ENCODE measurements at places on chromosomes 7 and 10.

GRCh38 chr7:149316606-149317005 lies 54.6 kb downstream of the ZNF783 start:
- no peak for DNase-seq

DNA sequence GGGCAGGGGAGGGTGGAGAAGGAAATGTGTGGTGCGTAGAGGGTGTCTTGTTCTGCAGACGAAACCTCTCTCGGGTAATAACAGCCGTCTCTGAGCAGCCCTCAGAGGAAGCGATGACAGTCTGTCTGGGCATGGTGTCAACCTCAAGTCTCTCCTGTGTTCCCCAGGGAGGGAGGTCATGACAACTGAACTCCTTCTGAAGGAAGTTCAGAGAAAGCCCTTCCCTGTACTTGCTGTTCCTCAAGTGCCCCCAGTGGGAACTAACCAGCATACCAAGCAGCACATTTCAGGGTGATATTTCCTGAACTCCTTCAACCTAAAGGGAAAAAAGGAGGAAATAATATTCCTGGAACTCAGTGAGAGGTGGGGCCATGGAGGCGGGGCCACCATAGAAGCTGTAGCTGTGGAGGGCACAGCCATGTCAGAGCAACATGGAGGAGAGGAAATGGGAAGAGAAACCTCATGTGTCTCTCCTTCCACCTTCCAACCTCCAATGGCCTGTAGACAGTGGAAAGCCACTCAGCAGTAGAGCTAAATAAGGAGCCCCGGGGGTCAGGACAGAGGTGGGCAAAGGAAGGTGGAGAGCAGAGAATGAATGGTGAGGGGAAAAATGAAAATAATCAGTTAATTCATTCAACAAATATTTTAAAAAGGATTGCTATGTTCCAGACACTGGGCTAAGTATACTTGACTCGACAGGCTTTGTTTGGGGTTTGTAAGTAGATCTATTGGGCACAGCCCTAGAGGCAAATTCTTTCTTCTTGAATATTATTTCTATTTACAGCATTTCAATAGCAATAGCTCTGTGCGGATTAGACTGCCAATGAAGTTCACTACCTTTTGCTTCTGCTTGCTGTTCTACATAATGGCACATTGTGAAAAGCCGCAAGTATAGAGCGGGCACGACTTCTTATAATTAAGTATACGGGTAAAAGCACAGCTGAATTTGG lies 61.0 kb upstream of the AOAH start:
- no peak for DNase-seq

DNA sequence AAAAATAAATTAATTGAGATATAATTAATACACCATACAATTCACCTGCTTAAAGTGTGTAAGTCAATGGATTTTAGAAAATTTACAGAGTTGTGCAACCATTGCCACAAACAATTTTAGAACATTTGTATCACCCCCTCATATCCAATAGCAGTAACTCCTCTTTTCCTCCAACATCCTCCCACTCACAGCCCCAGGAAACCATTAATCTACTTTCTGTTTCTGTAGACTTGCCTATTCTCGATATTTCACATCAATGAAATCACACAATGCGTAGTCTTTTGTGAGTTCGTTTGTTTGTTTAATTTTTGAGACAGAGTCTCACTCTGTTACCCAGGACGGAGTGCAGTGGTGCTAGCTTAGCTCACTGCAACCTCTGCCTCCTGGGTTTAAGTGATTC lies 13.7 kb upstream of the HERC4 start:
- no peak for DNase-seq

- no peak for DNase-seq
Observed at GRCh38 chr10:75972491-75973276, 541.3 kb downstream of the LRMDA start.

DNA sequence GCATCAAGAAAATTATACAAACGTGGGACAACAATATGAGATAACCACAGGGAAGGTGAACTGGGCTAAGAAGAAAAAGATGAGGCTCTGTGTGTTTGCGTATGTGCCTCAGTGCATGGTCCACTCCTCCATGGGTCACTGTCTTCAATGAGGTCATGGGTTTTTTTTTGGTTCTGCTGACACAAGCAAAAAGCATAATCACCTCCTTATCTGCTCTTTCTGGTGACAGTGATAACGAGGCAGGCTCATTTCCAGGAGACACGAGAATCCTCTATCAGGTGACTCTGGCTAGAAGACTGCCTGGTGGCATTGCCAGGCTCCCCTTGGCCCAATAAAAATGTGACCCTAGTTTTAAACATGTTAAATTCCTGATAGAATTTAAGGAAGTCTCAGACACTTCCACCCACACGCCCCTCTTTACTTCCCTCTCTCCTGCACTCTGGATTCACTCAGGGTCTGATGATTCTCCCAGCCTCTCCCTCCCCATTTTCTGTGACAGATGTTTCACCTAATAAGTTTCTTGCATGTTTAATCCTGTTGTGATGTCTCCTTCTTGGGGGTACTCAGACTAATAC lies 35.3 kb upstream of the CDCA7L start:
- DNase-seq, result no peak

GRCh38 chr7:5226921-5227785 lies 37.1 kb downstream of the WIPI2 start:
- no peak for DNase-seq

- DNase-seq, result no peak
Observed at GRCh38 chr10:119499677-119500002, 42.9 kb downstream of the RGS10 start.

- no peak for DNase-seq
Observed at GRCh38 chr10:94370501-94370900, 7.8 kb upstream of the NOC3L start.

- DNase-seq, result no peak
Observed at GRCh38 chr7:131929632-131930031, 373.2 kb upstream of the PODXL start.

DNA sequence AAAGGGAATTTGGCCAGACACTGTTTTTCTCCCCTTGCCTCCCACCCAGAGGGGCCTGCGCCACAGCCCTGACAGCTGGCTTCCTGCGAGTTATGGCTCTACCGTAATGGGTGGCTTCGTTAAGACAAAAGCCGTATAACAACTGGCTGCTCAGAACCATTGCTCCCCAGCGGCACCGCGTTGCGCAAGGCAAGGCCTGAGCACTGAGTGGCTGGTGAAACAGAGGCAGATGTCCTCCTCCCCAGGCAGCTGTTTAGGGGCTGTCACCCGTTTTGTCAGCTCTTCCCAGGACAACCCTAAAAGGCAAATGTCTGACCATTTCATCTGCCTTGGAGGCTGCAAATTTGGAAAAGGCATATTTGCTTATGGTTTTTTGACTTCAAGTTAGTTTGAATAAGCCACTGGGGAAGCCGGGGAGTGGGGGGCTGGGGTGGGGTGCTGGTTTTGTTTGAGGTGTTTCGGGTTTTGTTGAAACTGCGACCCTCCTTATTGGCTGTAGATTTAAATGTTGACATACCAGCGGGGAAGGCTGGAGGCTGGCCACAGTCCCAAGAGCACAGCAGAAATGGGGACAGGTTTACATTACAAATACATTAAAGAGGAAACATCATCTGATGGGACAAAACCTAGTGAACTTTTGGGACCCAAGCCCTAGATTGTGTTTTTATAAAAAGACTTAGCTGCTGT lies 681 bp upstream of the SPOCK2 start:
- no peak for DNase-seq

DNA sequence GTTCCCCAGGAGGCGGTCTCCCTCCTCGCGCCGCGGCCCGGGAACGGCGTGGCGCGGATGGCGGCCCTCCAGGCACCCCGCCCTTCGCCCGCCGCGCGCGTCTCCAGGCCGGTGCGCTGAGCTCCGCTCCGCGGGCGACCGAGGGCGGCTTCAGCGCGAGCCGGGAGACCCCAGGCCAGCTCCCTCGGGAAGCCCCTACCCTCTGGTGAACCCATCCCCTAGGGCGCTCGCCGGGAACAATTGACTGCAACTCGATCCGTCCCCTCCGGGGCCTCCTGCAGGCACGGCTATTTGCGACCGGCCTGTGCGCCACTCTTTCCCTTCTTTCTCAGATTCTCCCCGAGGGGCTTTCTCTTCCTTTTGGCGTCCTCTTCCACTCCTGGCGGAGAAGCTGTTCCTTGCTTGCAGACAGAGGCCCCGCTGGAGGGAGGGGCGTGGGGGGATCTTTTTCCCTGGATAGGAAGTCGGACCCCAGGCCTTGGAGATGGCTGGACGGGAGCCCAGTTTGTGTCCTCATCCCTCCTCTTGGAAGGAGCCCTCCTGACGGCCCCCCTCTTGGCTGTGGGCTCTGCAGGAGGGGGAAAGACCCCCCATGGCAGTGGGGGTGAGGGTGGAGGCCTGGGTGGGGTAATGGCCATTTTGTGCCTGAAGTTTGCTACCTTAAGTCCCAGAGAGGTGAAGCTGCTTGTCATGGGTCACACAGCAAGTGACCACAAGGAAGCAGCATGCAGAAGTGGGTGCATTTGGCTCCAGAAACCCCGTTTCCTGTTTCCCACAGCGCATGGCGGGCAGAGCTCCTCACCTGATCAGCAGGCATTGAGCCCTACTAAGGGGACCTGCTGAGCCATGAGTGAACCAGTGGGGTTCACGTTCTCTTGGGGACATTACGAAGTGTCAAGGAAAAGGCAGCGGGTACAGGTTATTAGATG lies 171.2 kb upstream of the TNRC18 start:
- no peak for DNase-seq

DNA sequence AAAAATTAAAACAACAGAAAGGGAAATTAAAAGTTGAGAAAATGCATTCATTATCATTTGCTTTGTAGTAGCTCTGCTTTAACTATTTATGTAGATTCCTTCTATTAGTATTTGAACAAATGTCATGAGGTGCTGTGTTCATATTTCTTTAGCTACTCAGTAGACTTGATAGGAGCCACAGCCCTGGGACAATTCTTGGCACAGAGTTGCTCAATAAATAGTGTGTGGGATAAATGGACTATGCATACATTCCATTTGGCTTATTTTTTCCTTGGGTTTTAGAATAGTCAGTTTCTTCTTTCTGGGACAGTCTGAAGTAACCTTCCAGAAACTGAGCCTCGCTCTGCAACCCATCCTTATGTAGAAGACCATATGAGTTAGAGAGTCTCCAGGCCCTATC lies 13.4 kb downstream of the RPP30 start:
- DNase-seq, result no peak

DNA sequence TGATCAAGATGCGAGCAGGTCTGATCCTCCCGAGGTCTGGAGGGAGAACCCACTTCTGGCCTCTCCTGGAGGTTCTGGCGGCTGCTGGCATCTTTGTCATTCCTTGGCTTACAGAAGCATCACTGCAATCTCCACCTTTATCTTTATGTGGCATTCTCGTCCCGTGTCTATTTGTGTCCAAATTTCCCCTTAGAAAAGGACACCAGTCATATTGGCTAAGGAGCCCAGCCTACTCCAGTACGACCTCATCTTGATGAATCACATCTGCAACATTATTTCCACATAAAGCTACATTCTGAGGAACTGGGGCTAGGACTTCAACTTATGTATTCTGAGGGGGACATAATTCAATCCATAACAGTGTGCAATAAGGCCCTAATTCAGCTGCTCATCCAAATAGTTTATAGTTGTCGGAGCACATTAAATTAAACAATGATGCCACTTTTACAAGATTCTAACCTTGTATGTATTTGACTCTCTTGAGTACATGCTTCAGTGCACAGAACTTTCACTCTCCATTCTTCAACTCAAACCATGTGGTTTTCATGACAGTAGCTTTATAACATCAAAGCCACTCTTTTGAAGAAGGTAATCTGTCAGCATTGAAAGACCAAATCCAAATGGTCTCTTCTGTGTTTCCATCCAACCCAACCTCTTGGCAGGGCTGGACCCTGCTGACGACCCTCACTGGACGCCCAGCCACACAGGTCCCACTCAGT lies 86.2 kb upstream of the DDC start:
- DNase-seq, result no peak

GRCh38 chr10:26839966-26840627 lies 20.7 kb downstream of the ABI1 start:
- DNase-seq, result no peak

GRCh38 chr7:15684871-15685270 lies 1.6 kb downstream of the MEOX2 start:
- DNase-seq, result no peak

DNA sequence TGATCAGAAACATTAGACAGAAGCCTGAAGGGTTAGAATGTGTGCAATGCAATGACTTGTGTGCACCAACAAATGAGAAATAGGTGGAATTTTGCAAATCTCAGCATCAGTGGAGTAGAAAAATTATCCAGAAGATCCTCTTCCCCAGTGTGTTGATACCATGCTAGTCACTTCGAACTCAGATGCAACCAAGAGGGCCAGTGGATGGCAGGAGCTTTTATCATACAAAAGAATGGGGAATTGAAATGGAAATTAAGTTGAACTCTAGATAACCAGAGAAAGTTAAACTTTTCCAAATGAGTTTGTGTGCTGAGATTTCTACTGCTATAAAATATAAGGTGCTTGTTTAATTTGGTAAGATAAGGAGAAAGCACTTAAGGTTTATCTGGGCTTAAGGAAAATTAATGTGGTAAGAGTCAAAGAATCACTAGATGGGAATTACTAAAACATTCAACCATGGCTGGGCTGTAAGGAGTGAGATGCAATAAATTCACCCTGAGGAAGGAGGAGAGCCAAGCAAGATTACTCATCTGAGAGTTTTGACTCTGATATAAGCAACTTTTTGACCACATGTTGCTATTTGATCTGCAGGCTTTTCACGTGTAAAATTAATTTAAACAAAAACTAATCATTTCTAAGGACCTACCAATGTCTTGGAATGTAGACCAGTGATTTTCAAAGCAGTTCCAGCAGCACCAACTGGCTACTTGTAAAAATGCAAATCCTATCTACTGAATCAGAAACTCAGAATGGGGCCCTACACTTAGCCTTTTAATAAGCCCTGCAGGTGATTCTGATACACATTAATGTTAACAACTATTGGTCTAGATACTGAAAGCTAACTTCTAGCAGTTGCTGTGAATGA lies 113.2 kb downstream of the CDC14C start:
- DNase-seq, result no peak

GRCh38 chr10:62511656-62512055 lies 137.5 kb downstream of the ZNF365 start:
- DNase-seq, result no peak

- no peak for DNase-seq
Observed at GRCh38 chr10:68684413-68684812, 36.6 kb upstream of the CCAR1 start.

DNA sequence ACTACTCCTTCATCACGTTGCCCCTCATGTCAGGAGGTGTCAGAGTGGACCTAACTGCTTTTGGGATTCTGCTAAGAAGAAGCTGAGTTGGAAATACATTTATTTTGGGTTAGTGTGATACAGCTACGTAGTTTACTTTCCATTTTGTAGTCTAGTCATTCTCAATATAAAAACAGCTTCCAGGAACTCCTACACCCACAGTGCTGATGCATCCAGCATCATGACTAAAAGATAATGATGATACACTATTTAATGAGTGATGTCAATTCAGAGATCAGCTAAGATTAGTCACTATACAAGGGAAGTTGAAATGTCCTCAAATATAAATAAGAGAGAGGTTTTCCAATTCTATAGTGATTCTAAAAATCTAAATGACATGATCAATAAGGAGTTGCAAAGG lies 264.2 kb upstream of the SLC26A5 start:
- DNase-seq, result no peak

- no peak for DNase-seq
Observed at GRCh38 chr10:93236393-93237040, 162.8 kb downstream of the CYP26A1 start.

GRCh38 chr10:5361966-5362365 lies 2.8 kb upstream of the UCN3 start:
- no peak for DNase-seq

All from non-pigmented ciliary epithelial cell (primary cell).